DMS153 (cell line): ENCODE measurements at places on chromosomes 4 and X.

DNA sequence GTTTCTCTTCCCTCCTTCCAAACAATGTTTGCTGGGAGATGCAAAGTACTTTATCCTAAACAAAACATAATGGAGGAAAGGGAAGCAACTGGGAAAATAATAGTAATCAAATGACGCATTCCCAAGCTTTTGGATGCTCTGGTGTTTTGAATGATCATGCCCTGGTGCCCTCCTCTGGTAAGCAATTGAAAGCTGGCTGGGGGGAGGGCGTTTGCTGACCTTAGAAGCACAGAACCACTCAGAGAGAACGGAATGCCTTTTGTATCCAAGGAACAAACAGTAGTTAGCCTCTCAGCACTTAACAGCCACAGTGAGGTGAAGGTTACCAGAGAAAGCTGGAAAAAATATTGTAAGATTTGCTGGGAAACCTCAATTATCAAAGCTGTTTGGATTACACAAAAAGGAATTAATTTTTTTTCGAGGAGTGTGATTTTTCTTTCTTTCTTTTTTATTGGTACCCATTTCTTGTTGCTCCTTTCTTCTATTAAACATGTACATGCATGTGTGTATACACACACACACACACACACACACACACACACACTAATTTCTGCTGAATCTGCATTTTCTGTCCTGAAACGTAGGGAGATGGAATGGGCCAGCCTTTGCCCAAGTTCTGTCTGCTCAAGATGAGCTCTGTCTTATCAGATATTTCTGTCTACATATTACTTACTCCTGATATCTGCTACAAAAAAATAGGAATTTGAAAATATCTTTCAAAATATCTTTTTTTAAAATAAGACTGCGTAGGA lies 155.8 kb upstream of the IGFBP7 start:
- no peak for DNase-seq

DNA sequence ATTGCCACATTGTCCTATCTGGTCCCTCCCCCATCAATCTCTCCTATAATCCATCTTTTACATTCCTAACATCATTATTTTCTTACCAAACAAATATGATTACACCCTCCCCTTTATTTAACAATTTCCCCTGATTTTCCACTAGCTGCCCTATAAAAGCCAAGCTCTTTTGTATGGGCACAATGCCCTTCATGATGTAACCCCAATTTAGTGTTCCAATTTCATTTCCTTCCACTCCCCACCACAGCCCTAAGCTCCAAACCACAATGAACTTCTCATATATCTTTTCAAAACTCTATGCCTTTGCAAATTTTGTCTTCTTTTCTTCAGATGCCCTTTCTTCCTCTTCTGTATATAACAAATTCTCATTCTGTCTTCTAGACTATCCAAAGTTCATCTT lies 39.5 kb upstream of the PTPN13 start:
- no peak for DNase-seq

DNA sequence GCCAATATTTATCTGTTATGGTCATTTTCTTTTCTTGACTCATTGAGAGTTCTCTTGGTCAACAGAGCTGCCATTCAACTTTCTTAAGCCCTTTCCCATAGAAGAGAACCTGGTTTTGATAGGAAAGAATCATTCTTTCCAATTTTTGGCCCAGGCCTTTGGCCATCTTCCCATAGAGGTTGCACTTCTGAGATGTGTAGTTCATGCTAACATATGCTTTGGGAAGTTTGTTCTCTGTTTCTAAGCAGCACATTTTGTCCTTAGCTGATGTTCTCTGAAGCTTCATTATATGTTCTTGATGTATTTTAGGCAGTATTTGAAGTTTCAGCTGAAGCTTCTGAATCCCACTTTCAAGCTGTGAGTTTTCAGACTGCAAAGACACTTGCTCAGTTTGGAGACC lies 161.1 kb downstream of the VEGFC start:
- no peak for DNase-seq

GRCh38 chrX:131577999-131578734 lies 34.3 kb downstream of the OR13H1 start:
- no peak for DNase-seq

DNA sequence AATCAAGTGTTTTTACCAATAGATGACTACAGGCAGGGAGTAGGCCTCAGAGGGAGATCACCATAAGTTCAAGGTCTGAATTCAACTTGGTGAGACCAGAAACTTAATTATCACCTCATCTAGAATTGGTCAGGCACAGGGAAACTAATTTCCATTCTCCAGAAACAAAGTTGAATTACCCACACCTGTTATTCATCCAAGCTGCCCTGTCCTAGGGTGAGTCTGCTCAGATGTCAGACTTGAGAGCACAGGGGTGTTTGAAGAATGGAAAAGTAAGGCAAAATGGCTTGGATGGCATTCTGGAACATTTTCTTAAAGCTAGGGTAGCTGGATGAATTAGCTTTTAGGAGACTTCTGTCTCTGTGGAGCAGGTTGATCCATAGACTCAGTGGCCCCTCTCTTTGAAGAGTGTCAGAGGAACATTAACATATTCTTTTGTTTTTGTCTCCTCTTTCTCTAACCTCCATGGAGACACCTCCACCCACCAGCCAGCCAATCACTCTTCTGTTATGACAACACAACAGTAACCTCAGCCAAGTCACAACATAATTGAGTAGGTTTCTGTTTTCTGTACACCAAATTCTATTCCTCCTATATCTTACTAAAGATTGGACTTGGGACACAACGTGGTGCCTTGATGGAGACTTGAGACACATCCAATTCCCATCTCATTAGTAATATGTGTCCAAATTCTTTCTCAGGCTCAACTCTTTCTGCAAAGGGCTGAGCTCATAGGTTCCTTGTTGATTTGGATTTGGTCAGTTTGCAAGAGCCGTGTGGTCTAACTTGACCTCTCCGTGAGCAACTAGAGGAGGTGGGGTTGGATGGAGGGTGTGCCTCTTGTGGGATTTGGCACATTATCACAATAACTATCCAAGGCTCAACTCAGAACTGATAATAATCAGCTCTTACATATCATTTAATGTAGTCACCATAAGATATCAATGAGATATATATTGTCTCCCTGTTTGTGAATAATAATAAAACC lies 45.1 kb downstream of the VSIG4 start:
- DNase-seq: no peak

GRCh38 chr4:156884183-156884582 lies 87.4 kb downstream of the PDGFC start:
- DNase-seq: no peak

DNA sequence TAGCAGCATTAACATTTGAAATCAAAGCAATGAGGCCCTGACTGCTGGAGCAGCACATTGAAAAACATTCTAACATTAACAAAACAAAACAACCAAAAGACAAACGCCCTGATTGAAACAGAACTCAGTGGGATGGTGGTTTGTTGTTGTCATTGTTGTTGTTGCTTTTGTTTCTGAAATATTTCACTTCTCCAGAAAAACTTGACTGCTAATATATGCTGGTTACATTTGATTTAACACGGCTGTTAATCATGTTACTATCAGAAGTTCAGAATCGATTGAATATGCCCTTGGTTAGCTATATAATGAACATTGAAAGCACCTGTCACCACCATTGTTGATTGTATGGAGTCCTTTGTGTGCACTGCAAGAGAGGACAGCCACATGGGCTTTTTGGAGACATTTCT lies 790.4 kb upstream of the GALNTL6 start:
- DNase-seq: no peak

DNA sequence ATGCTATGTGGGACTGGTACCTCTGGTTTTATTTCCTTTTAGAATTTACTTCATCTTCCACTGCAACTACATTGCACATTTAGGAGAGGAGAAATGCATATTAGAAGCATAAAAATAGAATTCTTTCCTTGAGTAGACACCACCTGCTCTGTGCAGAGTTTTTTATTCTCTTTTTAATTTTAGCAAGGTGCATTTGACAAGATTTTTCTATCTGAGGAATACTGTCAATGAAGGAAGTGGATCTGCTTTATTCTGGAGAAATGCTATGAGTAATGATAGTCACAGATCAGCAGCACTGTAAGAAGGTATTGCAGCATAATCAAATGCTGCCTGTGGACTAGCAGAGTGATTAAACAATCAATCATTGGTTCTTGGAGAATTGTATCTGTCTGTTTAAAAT lies 1038.3 kb downstream of the RAPGEF2 start:
- DNase-seq: no peak

- DNase-seq: no peak
Observed at GRCh38 chrX:108297290-108297689, 140.9 kb downstream of the COL4A6 start.
